ENCODE measurements at places on chromosomes 11 and 22. TPM values are rescaled to one million over a fixed set of nuclear protein-coding genes. Genes with fewer than 3 reads are reported as not detected.

KRTAP5-7 gene
- not detected for total RNA-seq

FGF4 gene
- total RNA-seq = not detected

BIK gene
- total RNA-seq = 3.8 TPM

GPR152 gene
- not detected for total RNA-seq

PAMR1 gene
- not detected for total RNA-seq

VSIG10L2 gene
- not detected for total RNA-seq

Measured in T-helper 17 cell (primary cell).